ENCODE measurements at places on chromosomes 6 and 20.

DNA sequence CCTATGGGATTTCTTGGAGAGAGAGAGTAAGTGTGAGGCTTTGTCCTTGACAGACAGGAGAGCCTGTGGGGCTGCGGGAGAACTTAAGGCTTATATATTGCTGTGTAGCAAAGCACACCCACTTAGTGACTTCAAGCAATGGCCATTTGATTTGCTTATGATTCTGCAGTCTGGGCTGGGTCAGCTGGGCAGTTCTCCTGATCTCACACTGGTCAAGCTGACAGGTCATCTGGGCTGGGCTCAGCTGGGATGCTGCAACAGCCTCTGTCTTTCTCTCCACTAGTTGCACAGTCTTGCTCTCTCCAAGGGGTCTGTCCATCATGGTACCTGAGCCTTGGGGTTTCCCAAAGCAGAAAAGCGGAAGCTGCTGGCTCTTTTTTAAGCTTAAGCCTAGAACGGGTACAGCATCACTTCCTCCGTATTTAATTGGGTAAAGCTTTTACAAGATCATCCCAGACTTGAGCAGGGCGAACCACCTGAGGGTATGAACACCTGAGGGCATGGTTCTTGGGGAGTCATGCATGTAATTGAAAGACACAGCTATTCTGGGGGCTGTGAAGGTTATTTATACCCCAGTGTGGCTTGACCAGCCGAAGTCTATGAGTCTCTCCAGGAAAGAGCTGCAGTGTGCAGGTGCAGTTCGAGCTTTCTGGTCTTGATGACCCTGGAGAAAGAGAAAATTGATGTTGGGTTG is 13.3 kb upstream of the GGTLC1 start:
- no peak for DNase-seq

DNA sequence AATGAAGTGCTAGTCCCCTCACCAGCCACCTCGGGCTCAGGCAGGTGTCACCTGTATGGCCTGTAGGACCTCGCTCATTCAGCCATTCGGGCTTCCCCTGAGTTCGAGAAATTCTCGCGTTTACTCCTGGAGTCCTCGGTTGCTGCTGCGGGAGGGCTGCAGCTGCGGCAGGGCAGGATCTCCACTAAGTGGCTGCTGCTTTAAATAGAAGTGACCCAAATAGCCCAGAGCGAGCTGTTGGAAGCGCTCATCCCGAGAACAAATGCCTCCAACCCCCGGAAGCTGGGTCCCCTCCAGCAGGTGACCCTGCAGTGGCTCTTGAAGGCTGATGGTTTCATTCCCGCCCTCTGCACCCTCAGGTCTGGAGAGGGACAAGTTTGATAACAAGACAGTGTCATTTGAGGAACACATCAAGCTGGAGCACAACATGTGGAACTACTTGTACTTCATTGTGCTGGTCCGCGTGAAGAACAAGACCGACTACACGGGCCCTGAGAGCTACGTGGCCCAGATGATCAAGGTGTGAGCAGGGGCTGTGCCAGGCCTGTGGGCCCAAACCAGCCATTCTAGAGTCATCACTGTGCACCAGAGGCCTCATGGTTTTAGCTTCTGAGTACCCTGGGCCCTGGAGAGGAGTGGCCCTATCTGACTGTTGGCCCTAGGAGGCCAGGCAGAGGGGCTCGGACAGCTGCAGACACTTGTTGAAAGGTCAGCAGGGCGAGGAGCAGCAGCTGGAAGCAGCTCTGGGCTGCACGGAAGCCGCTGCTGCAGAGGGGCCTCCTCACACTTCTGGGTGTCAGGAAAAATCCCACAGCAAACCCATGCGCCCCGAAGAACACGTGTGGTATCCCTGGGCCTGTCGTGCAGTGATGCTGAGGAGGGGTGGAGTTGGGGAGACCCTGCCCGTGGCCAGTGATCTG is 18.1 kb downstream of the UQCC2 start:
- DNase-seq: peak; percentile 18

- no peak for DNase-seq
Observed at GRCh38 chr6:79780881-79781280, 149.8 kb downstream of the SH3BGRL2 start.

DNA sequence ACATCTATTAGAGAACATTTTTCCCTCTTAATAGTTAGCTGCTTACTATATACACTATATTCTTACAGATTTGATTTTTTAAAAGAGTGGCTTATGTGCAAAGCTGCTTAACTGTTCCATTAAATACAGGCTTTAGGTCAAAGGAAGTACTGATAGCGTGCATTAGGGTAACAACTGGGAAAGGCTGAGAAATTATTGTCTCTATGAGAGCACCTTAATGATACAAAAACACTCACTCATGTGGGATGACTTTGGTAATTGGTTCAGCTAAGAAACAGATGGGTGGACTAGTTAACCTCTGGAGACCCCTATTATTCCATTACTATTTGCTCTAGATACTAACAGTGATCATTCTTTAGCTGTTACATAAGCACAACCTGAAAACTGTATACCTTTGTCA is 4.0 kb downstream of the DCDC2 start:
- no peak for DNase-seq

DNA sequence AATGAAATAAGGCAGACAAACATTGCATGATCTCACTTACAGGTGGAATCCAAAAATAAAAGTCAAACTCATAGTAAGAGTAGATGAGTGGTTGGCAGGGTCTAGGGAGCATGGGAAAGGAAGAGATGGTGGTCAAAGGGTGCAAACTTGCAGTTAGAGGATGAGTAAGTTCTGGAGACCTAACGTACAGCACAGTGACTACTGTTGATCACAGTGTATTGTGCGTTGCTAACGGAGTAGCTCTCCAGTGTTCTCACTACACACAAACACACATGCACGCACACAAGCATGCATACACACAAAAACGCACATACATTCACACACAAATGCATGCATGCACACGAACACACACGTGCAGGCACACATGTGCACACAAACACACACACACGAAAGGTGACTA is 54.9 kb downstream of the LY86 start:
- no peak for DNase-seq

DNA sequence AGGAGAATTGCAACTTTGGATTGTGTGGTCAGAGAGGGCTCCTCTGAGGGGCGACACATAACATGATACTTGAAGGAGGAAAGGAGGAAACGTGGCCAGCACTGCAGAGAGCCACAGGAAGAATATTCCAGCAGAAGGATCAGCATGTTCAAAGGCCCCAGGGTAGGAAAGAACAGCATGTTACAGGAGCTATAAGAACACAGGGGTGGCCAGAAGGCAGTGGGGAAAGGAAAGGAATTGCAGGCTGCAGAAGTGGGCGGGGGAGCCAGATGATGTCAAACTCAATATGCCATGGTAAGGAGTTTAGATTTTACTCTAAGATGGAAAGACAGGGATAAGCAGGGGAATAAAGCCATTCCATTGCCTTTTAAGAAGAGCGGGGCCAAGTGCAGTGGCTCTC is 30.7 kb downstream of the MGME1 start:
- no peak for DNase-seq

GRCh38 chr6:128367437-128367836 is 153.0 kb downstream of the PTPRK start:
- DNase-seq: no peak

DNA sequence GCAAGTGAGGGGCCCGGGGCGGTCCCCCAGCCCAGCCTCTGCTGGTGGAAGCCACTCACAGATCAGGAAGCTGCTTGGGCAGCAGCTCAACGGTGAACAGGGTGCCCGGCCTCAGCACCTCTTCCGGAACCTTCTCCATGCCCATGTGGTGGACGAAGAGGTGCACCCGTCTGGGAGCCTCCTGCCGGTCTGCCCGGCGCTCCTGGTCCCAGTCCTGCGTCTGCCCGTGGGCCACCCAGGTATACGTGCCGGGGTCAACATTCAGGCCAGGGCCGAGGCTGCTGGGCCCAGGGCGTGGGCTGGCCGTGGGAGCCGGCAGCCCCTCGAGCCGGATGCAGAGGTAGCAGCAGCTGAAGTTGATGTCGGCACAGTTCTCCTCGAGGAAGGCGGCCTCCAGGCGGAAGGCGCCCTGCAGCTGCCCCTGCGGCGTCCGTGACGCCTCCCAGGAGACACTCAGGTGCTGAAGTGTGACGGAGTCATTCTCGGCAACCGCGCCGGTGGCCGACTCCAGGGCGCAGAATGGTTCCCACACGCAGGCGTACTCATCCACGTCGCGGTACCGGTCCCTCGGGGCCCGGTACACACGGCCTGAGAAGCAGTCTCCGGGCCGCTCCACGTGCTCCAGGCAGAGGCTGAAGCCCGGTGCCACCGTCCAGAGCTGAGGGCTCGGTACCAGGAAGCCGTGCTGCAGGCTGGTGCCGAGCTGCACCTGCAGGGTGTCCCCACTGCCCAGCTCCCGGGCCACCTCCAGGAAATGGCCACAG is 8.7 kb downstream of the FNDC11 start:
- DNase-seq: no peak

- no peak for DNase-seq
Observed at GRCh38 chr6:47071681-47072080, 29.5 kb upstream of the ADGRF1 start.
